ENCODE measurements at places on chromosomes 13 and 19.

DNA sequence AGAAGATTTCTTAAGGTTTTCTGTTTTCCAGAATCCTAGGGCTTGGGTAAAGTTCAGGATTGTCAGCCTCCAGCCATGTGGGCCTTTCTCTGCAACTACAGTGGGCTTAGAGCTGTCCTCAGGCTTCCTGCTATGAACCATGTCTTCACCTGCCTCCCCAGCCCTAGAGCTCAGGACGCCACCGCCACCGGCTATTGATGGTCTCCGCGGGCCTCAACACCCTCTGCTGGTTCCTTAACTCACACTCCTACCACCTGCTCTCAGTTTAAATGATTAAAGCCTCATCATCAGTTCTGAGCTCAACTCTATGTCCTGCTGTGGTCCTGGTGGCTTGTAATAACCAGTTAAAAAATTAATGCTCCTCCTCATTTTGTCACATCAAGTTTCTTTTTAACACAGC, 221.0 kb downstream of the EFNB2 start:
- DNase-seq: no peak

- DNase-seq: no peak
These were observed 48.8 kb downstream of the ZFP14 start for GRCh38 chr19:36330216-36330615.

DNA sequence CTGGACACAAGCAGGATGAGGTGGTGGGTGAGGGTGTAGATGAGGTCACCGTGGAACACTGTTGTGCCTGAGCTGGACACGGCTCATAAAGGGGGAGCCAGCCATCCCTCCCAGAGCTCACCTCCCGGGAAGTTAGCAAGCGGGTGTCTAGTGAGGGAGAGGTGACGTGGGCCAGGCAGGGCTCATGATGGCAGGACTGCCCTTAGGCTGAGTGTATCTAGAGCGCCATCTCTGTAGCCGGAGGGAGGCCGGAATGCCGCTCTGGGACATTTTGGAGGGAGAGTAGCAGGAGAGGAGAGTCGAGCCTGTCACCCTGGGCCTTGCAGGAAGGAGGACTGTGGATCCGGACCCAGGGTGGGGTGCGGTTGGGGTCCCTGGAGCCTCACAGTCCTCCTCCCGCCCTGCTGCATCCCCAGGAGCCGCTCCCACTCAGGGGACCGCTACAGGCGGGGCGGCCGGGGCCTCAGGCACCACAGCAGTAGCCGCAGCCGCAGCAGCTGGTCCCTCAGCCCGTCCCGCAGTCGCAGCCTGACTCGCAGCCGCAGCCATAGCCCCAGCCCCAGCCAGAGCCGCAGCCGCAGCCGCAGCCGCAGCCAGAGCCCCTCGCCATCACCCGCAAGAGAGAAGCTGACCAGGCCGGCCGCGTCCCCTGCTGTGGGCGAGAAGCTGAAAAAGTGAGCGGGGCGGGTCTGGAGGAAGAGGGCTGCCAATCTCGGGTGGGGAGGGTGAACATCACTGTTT, 9.2 kb downstream of the ZNF296 start:
- no peak for DNase-seq

GRCh38 chr19:47111006-47111621, 2.5 kb downstream of the ZC3H4 start:
- DNase-seq: no peak

DNA sequence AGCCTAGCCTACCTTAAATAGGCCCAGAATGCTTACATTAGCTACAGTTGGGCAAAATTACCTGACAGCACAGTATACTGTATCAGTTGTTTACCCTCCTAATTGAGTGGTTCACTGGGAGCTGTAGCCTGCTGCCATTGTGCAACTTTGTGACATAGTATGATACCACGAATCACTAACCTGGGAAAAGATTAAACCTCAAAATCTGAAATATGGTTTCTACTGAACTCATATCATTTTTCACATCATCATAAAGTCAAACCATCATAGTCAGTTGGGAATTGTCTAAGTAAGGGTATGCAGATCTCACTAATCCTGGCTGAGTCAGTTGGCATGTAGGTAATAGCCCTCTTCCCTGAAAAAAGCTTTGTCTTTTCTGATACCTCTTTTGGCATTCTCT, 9.2 kb downstream of the PAN3 start:
- DNase-seq: no peak

GRCh38 chr19:47511128-47511517, 3.7 kb downstream of the NAPA start:
- DNase-seq: no peak

- DNase-seq: no peak
These were observed 43.3 kb downstream of the CAPN12 start for GRCh38 chr19:38700902-38701454.

DNA sequence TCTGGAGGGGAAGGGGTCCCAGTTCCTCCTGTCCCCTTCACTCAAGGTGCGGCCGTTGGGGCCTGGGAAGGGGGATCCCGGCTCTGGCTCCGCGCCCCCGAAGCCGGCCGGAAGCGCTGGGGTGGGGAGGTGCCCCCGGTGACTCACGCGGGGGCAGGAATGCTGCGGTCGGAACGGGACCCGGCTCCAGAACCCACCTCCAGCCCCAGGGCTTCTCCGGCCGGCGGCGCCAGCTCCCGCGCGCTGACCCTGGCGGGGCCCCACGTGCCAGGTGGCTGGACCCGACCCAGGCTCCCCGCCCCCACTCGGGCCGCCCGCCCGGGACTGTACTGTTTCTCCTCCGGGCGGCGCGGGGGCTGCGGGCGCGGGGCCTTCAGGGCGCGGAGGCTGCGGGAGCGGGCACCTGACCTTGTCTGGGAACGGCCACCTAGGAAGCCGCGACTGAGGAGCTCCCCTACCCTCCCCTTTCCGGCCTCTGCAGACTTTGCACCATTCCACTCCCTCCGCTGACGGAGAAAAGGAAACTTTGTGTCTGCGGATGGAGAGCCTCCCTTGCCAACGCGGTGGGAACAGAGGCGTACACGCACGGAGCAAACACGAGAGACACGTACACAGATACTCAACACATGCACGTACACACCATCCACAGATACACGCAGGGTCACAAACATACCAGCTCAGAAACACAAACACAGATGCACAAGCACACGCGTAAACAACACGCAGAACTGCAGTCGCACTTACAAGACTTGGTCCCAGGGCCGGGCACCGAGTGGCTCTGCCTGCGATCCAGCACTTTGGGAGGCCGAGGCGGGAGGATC, 7.2 kb downstream of the AXL start:
- no peak for DNase-seq

Data from Jurkat, Clone E6-1 (cell line).